ENCODE measurements at places on chromosomes 6 and 20.

DNA sequence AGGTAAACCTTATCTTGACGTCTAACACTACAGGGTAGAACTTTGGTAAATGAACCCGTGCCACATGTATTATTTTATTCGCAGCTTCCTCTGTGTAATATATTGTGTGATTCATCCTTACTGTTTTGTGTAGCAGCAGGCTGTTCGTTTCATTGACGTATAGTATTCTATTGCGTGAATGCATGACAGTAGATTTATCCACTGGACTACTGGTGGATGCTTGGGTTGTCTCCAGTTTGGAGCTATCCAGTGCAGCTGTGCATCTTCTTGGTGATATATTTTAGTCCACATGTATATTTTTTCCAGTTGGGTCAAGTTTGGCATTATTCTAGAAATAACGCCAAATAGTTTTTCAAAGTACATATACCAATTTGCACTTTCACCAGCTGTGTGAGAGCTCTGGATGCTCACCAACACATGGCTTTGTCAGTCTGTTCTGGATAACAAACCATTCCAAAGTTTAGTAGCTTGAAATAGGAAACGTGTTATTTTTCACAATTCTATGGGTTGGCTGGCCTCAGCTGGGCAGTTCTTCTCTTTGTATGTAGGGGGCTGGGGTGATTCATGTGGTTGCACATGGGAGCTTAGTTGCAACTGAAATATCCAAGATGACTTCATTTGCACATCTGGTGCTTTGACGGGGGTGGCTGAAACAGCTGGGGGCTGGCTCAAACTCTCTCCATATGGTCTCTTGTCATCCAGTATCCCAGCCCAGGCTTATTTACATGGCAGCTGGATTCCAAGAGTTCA is 9.3 kb downstream of the ECT2L start:
- DNase-seq, result no peak

GRCh38 chr6:170151321-170151771 is 139.5 kb downstream of the DLL1 start:
- DNase-seq, result no peak

DNA sequence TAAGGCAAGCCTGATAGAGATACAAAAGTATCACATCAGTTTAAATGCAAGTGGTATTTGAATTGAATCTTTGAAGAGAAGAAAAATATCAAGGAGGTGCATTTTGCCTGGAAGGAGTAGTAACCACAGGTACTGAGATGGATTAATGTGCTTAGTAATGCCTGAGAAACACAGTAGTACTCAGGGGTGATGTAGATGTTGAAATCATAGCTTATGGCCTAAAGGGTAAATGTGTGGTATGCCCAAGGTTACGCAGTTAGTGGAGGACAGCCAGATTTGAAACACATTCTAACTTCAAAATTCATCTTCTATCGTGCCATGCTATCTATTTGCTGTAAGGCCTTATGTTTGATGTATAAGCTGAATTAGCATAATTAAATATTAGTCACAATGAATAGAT is 55.9 kb downstream of the STXBP5 start:
- DNase-seq, result no peak

DNA sequence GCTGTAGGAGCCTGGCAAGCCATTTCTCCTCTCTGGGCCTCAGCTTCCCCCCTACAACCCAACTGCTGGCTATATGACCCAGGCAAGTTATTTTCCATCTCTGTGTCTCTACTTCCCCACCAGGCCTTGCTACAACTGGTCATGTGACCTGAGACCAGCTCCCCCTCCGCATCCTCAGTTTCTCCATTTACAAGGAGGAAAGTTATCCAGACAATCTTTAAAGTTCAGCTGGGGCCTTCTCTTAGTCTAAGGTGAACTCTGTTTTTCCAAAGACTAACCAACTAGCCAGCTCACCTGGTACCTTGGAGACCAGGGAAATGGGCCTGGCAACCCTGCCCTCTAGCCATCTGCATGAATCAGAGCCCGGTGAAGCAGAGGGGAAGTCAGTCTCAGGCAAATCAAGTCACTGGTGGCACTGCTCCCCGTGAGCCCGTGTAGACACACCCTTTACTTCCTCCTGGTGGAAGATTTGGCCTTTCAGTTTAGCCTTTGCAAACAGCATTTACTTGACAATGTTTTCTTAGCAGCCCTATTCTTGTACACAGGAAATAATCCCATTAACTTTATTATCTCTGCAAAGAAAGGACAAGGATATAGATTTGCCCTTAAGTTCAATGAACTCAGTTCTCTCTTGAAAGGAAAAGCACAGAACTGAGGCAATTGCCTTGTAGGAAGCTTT is 157.7 kb downstream of the VEGFA start:
- no peak for DNase-seq

DNA sequence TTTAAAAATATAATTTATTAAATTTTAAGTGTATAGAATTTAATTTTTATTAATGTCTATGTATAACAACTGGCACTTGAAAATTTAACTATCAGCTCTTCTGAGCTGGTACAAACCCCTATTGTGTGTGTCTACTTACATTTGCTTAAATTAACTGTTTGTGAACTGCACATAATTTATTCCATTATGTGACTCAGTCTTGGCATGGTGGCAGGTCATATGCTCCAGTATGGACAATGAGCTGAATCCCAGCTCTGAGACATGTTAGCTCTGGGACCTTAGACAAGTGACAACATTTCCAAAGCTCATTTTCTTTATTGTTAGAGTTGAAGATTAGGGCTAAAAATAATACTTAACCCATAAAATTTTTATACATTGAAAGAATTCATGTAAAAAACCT is 526.1 kb upstream of the MARCKS start:
- DNase-seq, result no peak

GRCh38 chr6:26216359-26216885 is 129.2 kb downstream of the HFE start:
- DNase-seq, result peak; percentile 63

GRCh38 chr6:81689580-81689979 is 62.9 kb downstream of the TENT5A start:
- no peak for DNase-seq

GRCh38 chr20:5741089-5741488 is 9.1 kb upstream of the SHLD1 start:
- no peak for DNase-seq

- no peak for DNase-seq
These were observed 112.5 kb downstream of the WDR27 start for GRCh38 chr6:169589293-169589692.

GRCh38 chr20:24743641-24744040 is 205.4 kb upstream of the CST7 start:
- no peak for DNase-seq

DNA sequence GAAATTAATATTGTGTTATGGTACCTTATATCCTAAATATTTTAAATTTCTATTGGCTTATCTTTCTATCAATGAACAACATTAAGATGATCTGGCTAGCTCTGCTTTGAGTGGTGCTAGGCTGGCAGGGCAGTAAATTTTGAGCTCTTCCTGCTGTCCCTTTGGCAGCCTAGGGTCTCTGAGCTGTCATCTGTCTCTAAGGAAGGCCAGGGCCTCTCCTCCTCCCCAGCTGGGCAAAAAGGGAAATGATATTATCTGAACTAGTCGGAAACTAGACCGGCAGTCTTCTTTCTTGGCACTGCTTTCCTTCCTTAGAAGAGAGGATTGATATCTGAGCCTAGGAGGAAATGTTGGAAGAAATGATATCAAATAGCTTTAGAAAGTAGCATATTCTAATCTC is 176.7 kb upstream of the BTBD3 start:
- no peak for DNase-seq

GRCh38 chr20:61575151-61575937 is 323.3 kb downstream of the CDH4 start:
- DNase-seq, result no peak

DNA sequence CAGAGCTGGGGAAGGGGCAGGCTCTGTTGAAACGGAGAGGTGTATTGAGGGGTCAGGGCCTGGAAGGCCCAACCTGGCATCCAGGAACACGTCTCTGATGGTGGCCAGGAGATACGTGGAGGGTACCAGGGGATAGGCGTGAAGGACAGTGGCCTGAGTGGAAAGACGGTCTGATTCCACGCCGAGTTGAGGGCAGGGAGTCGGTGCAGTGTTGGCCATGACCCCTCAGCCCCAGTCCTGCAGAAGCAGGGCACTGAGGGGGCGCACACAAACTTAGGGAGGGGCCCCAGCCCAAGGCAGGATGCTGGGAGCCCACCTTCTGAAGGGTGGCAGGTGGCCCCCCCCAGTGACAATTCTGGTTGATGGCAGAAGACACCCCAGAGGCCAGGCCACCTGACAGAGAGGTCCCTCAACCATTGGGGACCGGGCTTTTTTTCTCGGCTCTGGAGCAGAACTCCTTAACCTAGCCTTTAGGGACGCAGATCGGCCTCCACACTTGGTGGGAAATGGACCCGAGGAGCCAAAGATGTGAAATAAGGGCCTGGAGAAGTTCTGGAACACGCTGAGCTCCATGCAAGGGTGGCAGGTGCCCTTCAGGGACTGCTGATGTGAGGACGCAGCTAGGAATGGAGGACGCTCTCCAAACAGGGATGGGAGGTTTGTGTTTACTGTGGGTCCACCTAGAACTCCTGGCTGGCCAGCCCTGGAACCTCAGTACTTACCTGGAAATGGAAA is 91.0 kb downstream of the TMEM242 start:
- no peak for DNase-seq

DNA sequence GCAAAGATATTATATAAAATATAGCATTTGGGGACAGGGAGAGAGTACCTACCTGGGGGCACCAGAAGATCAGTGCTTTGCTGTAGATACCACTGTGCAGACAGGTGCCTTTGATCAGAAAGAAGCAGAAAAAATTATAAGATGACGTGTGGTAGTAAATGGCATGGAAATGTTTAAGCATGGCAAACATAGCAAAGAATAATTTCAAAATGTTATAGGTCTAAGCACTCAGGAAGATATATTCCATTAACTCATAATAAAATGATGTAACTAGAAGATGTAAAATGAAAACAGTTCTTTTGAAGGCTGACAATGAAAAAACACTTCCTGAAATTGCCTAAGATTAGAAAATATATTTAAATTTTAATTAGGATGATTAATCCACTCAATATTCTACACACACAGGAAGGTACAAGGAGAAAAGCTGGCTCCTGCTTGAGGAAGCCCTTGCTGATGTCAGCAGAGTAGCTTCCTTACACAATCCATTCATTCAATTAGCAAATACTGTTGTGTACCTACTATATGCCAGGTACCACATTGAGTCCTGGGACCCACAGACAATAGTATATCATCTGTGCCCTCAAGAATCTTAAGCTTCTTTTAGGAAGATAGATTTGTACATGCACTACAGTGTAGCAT is 290.2 kb upstream of the CNR1 start:
- DNase-seq, result no peak

- no peak for DNase-seq
These were observed 121.0 kb downstream of the FHL5 start for GRCh38 chr6:96683819-96684528.

DNA sequence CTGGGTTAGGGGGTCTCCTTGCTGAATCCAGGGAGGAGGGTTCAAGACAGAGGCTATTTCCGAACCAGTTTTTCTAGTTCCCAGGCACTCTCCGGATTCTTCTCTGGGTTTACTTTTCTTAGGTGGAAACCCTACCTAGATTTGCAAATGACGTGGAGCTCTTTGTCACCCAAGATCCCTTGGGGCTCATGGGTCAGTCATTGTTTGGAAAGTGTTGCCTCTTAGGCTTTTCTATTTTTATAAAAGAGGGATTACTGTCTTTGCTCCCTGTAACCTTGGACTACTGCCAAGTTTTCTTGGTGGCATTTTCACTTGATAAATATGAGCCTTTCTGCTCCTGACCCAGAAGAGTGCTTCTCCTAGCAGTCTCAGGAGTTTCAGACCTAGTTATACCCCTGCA is 33.6 kb downstream of the FAM209B start:
- peak; percentile 46 for DNase-seq

DNA sequence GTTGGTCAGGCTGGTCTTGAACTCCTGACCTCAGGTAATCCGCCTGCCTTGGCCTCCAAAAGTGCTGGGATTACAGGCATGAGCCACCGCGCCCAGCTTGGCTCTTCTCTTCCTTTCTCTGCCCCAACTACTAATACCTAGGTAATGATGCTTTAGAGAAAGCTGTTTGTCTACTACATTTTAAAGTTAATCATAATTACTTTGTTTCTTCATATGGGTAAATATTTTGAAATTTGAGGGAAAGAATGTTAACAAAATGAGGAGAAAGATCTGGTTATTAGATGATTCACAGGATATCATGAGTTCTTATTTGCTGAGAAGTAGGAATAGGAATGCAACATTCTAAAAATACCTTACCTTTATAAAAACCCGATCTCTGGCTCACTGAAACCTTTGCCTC is 18.4 kb upstream of the PTPRK start:
- DNase-seq, result no peak

DNA sequence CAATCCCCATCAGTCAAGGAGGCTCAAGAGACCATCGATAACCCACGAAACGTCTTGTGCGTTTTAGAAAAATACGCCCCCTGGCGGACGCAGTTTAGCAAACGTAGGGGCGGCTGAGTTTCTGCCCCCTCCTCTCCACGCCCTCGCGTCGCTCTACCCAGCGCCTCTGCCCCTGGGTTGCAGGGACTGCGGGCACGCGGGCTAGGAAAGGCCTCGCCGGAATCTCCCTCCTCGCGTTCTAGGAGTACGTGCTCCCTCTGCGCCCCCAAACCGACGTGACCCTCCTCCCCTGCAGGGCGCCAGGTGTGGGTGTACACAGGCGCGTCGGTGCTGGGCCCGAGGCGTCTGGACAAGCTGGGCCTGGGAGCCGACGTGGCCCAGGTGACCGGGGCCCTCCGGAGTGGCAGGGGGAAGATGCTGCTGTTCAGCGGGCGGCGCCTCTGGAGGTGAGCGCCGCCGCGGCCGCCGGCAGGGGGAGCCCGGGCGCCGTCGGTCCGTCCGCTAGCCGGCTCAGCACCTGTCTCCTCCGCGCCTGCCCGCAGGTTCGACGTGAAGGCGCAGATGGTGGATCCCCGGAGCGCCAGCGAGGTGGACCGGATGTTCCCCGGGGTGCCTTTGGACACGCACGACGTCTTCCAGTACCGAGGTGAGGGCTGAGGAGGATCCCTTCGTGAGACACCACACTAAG is 5.3 kb downstream of the MMP9 start:
- DNase-seq, result peak; percentile 91

GRCh38 chr20:22346716-22347115 is 237.7 kb downstream of the FOXA2 start:
- no peak for DNase-seq

GRCh38 chr20:48763216-48763914 is 64.4 kb downstream of the PREX1 start:
- DNase-seq, result no peak

Data from D341Med (cell line).